ENCODE measurements at places on chromosomes 4 and X. TPM values are rescaled to one million over a fixed set of nuclear protein-coding genes. Genes with fewer than 3 reads are reported as not detected.
A peak's percentile ranks its signal among the peaks of the same experiment; 100 is the strongest.

GRCh38 chrX:57900975-57901374, 9.3 kb downstream of the ZXDA start:
- no peaks in the 10 kb centered on the region for H3K27me3 ChIP-seq
- no peak for DNase-seq
- H3K36me3 ChIP-seq: no peaks in the 10 kb centered on the region
- no peak overlapping the region for H3K27ac ChIP-seq
- no peak overlapping the region for H3K4me3 ChIP-seq

DNA sequence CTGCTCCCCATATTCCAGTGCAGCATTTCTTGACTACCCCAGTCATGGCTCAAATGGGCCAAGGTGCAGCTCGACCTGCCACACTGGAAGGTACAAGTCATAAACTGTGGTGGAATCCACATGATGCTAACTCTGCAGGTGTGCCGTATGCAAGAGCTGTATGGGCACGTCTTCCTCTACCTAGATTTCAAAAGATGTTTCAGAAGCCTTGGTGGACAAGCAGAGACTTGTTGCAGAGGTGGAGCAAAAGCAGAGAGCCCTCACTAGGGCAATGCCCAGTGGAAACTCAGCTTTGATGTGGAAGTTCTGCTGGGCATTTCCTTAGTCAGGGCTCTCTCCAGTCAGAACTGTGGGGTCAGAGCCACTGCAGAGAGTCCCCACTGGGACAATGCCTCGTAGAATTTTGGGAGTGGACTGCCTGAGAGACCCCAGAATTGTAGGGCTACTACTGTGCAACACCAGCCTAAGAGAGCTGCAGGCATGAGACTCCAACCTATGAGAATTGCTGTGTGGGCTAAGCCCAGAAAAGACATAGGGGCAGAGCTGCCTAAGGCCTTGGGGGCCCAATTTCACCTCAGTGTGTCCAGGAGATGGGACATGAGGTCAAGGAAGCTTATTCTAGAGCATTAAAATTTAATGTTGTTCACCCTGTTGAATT, 65.7 kb downstream of the BEX3 start:
- H3K4me1 ChIP-seq: no peaks in the 10 kb centered on the region
- H3K36me3 ChIP-seq: no peaks in the 10 kb centered on the region
- no peaks in the 10 kb centered on the region for H3K27me3 ChIP-seq
- no peak for DNase-seq
- H3K4me3 ChIP-seq: no peak overlapping the region
- H3K27ac ChIP-seq: no peak overlapping the region

DNA sequence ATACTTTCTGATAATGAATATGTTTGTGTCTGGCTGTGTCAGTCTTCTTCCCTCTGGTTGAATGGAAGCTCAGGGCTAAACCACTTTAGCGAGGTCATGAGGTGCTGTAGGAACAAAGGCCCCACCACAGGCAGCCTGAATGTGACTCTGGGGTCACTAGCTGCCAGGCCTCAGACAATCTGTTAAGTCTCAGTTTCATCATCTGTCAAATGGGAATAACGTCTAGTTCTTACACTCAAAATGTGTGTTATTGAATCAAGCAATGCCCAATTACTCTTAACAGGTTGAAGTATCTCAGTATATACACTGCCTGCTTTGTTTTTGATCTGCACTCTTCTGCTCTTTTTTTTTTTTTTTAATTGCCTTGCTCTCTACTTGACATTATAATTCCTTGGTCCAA, 148.6 kb downstream of the STK32B start:
- no peaks in the 10 kb centered on the region for H3K36me3 ChIP-seq
- no peak for DNase-seq
- no peak overlapping the region for H3K27ac ChIP-seq
- H3K4me3 ChIP-seq: no peak overlapping the region
- H3K4me1 ChIP-seq: no peaks in the 10 kb centered on the region

DNA sequence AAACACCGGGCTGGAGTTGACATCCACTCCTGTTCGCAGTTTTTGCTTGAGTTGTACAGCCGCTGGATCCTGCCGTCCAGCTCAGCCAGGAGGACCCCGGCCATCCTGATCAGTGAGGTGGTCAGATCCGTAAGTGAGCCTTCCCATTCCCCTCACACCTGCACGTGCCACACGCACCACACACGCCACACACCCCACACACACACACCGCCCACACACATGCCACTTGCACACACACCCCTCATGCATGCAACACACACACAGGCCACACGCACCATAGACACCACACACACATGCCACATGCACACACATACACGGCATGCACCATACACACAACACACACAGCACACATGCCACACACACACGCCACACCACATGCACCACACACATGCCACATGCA, 20.1 kb upstream of the MSANTD1 start:
- H3K4me1 ChIP-seq: peaks cover 19% of the 10 kb centered on the region
- no peak for DNase-seq
- no peaks in the 10 kb centered on the region for H3K27me3 ChIP-seq
- H3K27ac ChIP-seq: no peak overlapping the region
- no peak overlapping the region for H3K4me3 ChIP-seq

- no peak overlapping the region for H3K4me3 ChIP-seq
- no peaks in the 10 kb centered on the region for H3K36me3 ChIP-seq
- H3K27ac ChIP-seq: no peak overlapping the region
- H3K4me1 ChIP-seq: no peaks in the 10 kb centered on the region
- no peak for DNase-seq
Measured at GRCh38 chrX:8848911-8849310, 47.7 kb upstream of the FAM9A start.

DNA sequence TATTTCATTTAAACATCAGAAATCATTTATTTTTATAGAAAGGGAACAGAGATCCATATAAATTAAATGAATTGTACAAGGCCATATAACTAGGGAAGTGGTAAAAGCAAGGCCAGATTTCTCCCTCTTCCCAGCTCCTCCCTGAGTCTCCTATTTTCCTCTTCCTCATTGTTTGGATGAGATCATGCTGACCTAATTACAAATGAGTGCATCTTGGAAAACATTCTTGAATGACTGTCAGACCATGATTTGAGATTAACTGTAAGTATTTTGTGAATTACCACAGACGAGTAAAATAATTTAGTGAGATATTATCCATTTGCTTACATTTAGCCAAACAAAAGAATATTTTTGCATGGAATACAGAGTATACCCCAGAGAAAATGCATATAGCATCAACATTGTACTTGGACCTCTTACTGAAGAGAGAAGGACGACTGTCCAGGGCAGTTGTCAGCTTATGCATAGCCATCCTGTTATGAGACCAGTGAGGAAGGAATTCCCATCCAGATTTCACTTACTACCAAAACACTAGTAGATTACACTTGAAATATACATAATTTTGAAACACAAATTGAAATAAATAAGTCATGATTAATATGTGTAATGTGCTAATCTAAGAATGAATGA, 47.3 kb downstream of the SLAIN2 start:
- H3K27ac ChIP-seq: no peak overlapping the region
- no peaks in the 10 kb centered on the region for H3K27me3 ChIP-seq
- DNase-seq: no peak
- no peak overlapping the region for H3K4me3 ChIP-seq
- no peaks in the 10 kb centered on the region for H3K4me1 ChIP-seq
- peaks cover 8% of the 10 kb centered on the region for H3K36me3 ChIP-seq

DNA sequence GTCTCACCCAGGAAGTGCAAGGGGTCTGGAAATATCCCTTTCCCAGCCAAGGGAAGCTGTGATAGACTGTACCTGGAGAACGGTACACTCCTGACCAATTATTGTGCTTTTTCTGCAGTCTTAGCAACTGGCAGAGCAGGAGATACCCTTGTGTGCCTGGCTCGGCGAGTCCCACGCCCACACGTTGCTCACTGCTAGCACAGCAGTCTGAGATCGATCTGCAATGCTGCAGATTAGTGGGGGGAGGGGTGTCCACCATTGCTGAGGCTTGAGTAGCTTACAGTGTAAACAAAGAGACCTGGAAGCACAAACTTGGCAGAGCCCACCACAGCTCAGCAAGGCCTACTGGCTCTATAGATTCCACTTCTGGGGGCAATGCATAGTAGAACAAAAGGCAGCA, 138.5 kb downstream of the CHRDL1 start:
- no peaks in the 10 kb centered on the region for H3K36me3 ChIP-seq
- H3K27ac ChIP-seq: no peak overlapping the region
- DNase-seq: no peak
- H3K4me1 ChIP-seq: no peaks in the 10 kb centered on the region

DNA sequence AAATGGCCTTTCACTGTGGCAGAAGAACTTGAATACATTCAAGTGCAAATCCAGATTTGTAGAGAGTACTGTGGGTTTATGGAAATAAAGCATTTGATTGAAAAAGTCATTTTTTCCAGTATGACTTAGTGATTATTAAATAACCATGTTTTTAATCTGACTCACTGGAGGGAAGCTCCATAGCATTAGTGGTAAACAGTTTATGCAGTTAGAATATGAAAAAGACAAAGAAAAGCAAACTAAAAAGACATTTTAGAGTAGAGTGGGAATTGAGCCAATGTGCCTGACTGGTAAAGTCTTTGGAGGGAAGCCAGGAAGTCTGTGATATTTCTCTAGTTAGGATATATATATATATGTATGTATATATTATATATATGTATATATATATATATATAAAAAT, 53.4 kb downstream of the FAT4 start:
- H3K4me1 ChIP-seq: no peaks in the 10 kb centered on the region
- H3K27me3 ChIP-seq: no peaks in the 10 kb centered on the region
- H3K27ac ChIP-seq: no peak overlapping the region
- H3K4me3 ChIP-seq: peak overlapping the region; percentile 27
- H3K36me3 ChIP-seq: no peaks in the 10 kb centered on the region

GRCh38 chr4:113212613-113213012, 163.2 kb downstream of the ANK2 start:
- no peaks in the 10 kb centered on the region for H3K4me1 ChIP-seq
- no peaks in the 10 kb centered on the region for H3K36me3 ChIP-seq
- no peak overlapping the region for H3K4me3 ChIP-seq
- DNase-seq: no peak

- no peak overlapping the region for H3K27ac ChIP-seq
- no peaks in the 10 kb centered on the region for H3K36me3 ChIP-seq
- H3K4me3 ChIP-seq: no peak overlapping the region
- peaks cover 9% of the 10 kb centered on the region for H3K4me1 ChIP-seq
Measured at GRCh38 chr4:48986654-48987164, 634 bp downstream of the CWH43 start.

GRCh38 chrX:105765691-105766090, 56.6 kb upstream of the NRK start:
- no peaks in the 10 kb centered on the region for H3K36me3 ChIP-seq
- no peaks in the 10 kb centered on the region for H3K4me1 ChIP-seq
- no peaks in the 10 kb centered on the region for H3K27me3 ChIP-seq
- no peak for DNase-seq

GRCh38 chrX:39862963-39863362, 234.8 kb downstream of the BCOR start:
- H3K4me1 ChIP-seq: peaks cover 13% of the 10 kb centered on the region
- H3K36me3 ChIP-seq: no peaks in the 10 kb centered on the region
- H3K27me3 ChIP-seq: no peaks in the 10 kb centered on the region
- H3K4me3 ChIP-seq: no peak overlapping the region

- H3K36me3 ChIP-seq: no peaks in the 10 kb centered on the region
- no peaks in the 10 kb centered on the region for H3K27me3 ChIP-seq
- no peak for DNase-seq
- no peaks in the 10 kb centered on the region for H3K4me1 ChIP-seq
- H3K4me3 ChIP-seq: no peak overlapping the region
Measured at GRCh38 chr4:169029947-169030346, 19.9 kb upstream of the CBR4 start.

- H3K36me3 ChIP-seq: no peaks in the 10 kb centered on the region
- no peaks in the 10 kb centered on the region for H3K27me3 ChIP-seq
- DNase-seq: no peak
- H3K4me3 ChIP-seq: no peak overlapping the region
Measured at GRCh38 chrX:8914681-8915080, 113.5 kb upstream of the FAM9A start.

GRCh38 chrX:139224953-139225665, 305.4 kb upstream of the F9 start:
- no peak overlapping the region for H3K27ac ChIP-seq
- no peak overlapping the region for H3K4me3 ChIP-seq
- no peaks in the 10 kb centered on the region for H3K27me3 ChIP-seq

GRCh38 chr4:183971929-183972490, 66.9 kb downstream of the STOX2 start:
- H3K4me1 ChIP-seq: no peaks in the 10 kb centered on the region
- no peaks in the 10 kb centered on the region for H3K36me3 ChIP-seq
- no peak overlapping the region for H3K4me3 ChIP-seq
- no peak overlapping the region for H3K27ac ChIP-seq
- DNase-seq: no peak

- DNase-seq: peak; percentile 92
- H3K4me1 ChIP-seq: peaks cover 13% of the 10 kb centered on the region
- peak within 1 kb of the TSS; percentile 44 for H3K4me3 ChIP-seq
- H3K27ac ChIP-seq: peak within 1 kb of the TSS; percentile 77
- H3K36me3 ChIP-seq: no peaks in the 10 kb centered on the region
- no peaks in the 10 kb centered on the region for H3K27me3 ChIP-seq
Measured at GRCh38 chr4:75630174-75630936, at the start of gene CDKL2. Gene CDKL2 (minus strand): TSS chr4:75630528. CDS start chr4:75625988, 4,540 bp downstream.

DNA sequence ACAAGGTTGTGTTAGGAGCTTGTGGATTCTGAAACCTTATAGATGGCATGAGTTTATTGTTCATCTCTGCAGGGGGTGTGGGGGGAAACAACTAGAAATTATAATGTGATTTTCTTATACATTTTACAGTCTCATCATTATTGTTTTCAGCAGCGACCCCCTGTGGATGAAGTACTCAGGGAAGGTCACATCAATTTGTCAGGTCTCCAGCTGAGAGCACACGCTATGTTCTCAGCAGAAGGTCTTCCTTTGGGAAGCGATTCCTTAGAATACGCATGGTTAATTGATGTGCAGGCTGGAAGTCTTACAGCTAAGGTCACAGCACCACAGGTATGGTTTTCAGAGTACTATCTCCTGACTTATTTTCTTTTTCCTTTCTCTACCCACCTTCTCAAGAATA, 72.2 kb downstream of the BLTP1 start:
- DNase-seq: no peak
- no peaks in the 10 kb centered on the region for H3K4me1 ChIP-seq
- no peak overlapping the region for H3K27ac ChIP-seq
- H3K4me3 ChIP-seq: no peak overlapping the region

GRCh38 chr4:33160126-33160525, 2440.0 kb downstream of the PCDH7 start:
- no peak overlapping the region for H3K27ac ChIP-seq
- H3K36me3 ChIP-seq: no peaks in the 10 kb centered on the region
- H3K27me3 ChIP-seq: no peaks in the 10 kb centered on the region

GRCh38 chr4:6710282-6710681, 617 bp upstream of the MRFAP1L1 start:
- peak overlapping the region; percentile 93 for H3K27ac ChIP-seq
- peaks cover 37% of the 10 kb centered on the region for H3K4me1 ChIP-seq
- no peaks in the 10 kb centered on the region for H3K27me3 ChIP-seq
- no peak for DNase-seq
- H3K36me3 ChIP-seq: peaks cover 8% of the 10 kb centered on the region

The CSAG2 gene
- not detected for total RNA-seq

The CPE gene
- total RNA-seq: 4.2 TPM

The NPY2R gene
- total RNA-seq: not detected

The MAGEA10 gene
- not detected for total RNA-seq

The TBX22 gene
- total RNA-seq: not detected

The PDE6B gene
- 11.1 TPM for total RNA-seq

All from upper lobe of left lung (tissue), 6 donors.